Motor neuron (in vitro differentiated cells): ENCODE measurements at places on chromosomes 7 and 10. TPM values are rescaled to one million over a fixed set of nuclear protein-coding genes. Genes with fewer than 3 reads are reported as not detected.

- no peak for ATAC-seq
These were observed 8.5 kb upstream of the AOAH start for GRCh38 chr7:36732806-36733205.

DNA sequence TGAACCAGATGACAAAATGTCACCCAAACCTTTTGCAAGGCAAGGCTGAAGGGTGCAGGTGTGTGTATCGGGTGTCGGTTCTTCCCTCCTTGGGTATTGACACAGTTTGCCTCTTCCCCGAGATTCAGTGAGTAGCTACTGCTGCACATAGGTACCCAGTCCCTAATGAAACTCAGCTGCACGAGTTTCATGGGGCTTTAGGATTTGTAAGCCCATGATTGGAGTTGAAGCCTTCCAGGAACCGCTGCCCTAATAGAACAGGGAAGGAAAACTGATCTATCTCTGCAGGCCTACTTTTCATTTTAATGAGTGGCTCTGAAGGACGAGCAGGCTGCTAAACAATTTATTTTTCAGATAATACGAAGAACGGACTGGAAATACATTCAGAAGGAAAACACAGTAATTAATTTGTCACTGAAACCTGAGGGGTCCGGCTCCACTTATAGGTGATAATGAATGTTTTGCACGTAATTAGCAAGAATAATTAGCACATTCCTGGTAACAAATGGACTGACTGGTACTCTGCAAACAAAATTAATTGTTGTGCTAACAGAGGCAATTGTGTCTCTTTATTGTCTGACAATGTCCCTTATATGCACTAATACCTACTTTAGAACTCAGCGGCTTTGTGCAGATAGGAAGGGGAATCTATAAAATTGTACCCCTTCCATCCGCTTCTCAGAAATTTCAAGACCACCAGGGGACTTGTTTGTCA lies 49.6 kb upstream of the FZD8 start:
- ATAC-seq, result no peak

DNA sequence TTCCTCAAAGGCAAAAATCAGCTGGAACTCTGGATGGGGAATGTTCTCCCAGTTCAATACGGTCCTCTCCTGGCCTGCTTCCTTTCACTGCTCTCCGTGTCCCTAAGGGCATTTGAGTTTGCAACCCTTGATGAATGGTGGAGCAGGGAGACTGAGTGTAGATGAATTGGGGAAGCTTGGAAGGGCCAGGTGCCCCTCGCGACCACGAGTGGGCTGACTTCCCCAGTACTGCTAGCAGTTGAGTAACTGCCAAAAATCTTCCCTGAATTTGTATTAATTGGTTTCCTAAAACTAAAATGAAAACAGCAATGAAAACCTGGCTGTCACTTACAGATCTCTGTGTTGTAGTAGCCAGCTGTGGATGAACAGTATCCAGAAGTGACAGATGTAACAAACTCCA lies 13.6 kb downstream of the IRF5 start:
- no peak for ATAC-seq

DNA sequence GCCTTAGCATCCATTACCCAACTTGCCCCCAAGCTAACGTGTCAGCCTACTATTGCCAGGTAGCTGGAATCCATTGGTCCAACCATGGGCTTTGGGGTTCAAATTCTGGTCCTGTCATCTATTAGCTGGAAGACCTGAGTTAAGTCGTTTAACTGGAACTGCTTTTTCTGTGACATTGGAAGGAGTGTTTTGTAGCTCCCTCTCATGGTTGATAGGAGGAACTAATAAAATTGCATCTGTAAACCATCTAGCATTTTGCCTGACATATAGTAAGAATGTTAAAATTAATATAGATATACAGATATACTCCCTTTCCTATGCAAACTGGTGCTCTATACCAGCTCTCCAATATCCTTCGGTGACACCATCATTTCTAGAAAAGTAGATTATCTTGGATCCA lies 23.8 kb upstream of the SLF2 start:
- ATAC-seq, result no peak

Gene GIMAP6
- 0.13 TPM in 1 of 2 replicates, not detected in the other for total RNA-seq

Gene NAT16
- 1.0 and 1.1 TPM in 2 replicates for total RNA-seq
